Body of pancreas (tissue), 4 donors: ENCODE measurements at places on chromosomes 6 and 20. TPM values are rescaled to one million over a fixed set of nuclear protein-coding genes. Genes with fewer than 3 reads are reported as not detected.

GRCh38 chr6:111592726-111593511 lies 12.8 kb downstream of the TRAF3IP2 start:
- H3K4me1 ChIP-seq: peaks cover 36% of the 10 kb centered on the region
- no peak for DNase-seq
- H3K36me3 ChIP-seq: peaks cover 2% of the 10 kb centered on the region
- no peak overlapping the region for H3K4me3 ChIP-seq
- H3K27me3 ChIP-seq: no peaks in the 10 kb centered on the region
- H3K27ac ChIP-seq: no peak overlapping the region

Gene ACTR5
- 4.9 TPM for total RNA-seq

Gene NRSN2
- 13.8 TPM for total RNA-seq

GRCh38 chr20:61719691-61720347 lies 345.9 kb downstream of the TAF4 start:
- DNase-seq: no peak
- no peaks in the 10 kb centered on the region for H3K4me1 ChIP-seq
- H3K27ac ChIP-seq: no peak overlapping the region
- H3K36me3 ChIP-seq: no peaks in the 10 kb centered on the region
- no peaks in the 10 kb centered on the region for H3K27me3 ChIP-seq

Gene RAET1G
- not detected for total RNA-seq

Gene MOG
- not detected for total RNA-seq

Gene RHAG
- total RNA-seq: not detected

GRCh38 chr6:11804135-11804534 lies 25.5 kb upstream of the ADTRP start:
- no peaks in the 10 kb centered on the region for H3K36me3 ChIP-seq
- no peak overlapping the region for H3K4me3 ChIP-seq
- H3K27me3 ChIP-seq: no peaks in the 10 kb centered on the region

Gene BANF2
- total RNA-seq: not detected

- H3K36me3 ChIP-seq: peaks cover 2% of the 10 kb centered on the region
- H3K27ac ChIP-seq: peak overlapping the region; percentile 96
- peaks cover 64% of the 10 kb centered on the region for H3K4me1 ChIP-seq
- peak overlapping the region; percentile 40 for H3K4me3 ChIP-seq
- DNase-seq: peak; percentile 83
These were observed 724 bp downstream of the CDKN1A start for GRCh38 chr6:36679043-36679833.

DNA sequence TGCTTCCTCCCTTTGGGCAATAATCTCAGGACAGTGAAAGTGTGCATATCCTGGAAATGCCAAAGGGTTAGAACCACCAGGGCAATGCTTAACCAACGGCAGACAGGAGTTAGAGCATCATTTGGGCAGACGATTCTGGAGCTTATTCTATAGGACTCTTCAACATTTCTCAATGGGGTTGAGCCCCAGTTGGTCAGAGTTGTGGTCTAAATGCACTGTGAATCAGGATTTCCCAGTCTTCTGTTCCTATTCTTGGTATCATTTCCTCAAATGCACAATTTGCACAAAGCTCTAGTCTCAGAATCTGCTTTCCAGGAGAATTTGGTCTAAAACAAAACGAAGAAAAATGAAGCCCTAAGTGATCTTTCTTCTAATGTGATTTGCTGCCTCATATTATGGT lies 389.6 kb upstream of the JAG1 start:
- H3K4me1 ChIP-seq: no peaks in the 10 kb centered on the region
- no peak for DNase-seq

Gene TAGAP
- 0.99 TPM for total RNA-seq

DNA sequence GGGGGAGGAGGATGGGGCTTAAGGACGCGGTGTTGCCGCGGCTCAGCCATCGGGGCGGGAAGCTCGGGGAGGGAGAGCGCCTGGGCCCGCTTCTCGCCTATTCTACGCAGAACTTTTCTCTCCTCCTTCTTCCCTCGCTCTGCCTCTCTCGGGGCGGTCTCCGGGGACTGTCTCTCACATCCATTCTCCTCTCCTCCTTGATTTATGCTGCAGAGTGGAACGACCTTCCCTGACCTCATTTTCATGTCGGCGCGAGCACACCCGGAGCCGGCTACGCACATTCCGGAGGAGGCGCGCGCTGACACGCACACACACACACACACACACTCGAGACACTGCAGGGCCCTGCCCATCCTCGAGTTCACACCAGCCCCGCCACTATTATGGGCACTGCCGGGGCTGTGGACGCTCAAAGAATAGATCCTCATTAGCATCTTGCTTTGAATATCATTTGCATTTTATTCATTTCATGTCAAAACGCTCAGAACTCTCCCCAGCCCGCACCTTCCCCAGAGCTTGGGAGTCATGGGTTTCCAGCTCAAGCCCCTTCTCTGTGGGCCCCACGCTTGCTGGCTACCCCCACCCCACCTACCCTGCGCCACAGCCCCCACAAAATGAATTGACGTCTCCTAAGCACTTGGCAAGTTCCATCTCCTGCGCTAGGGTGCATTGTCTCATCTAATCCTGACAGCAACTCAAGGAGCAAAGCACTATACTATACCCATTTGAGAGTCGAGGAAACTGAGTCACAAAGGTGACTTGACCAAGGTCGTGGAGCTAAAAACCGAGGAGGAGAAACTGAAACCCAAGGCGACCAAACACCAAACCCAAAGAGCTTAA lies 36.8 kb downstream of the NCR2 start:
- no peaks in the 10 kb centered on the region for H3K27me3 ChIP-seq
- no peak overlapping the region for H3K27ac ChIP-seq
- no peaks in the 10 kb centered on the region for H3K36me3 ChIP-seq
- peaks cover 46% of the 10 kb centered on the region for H3K4me1 ChIP-seq
- no peak for DNase-seq
- no peak overlapping the region for H3K4me3 ChIP-seq

Gene GNMT
- total RNA-seq: 630 TPM

Gene BNIP5
- 0.33 TPM for total RNA-seq

DNA sequence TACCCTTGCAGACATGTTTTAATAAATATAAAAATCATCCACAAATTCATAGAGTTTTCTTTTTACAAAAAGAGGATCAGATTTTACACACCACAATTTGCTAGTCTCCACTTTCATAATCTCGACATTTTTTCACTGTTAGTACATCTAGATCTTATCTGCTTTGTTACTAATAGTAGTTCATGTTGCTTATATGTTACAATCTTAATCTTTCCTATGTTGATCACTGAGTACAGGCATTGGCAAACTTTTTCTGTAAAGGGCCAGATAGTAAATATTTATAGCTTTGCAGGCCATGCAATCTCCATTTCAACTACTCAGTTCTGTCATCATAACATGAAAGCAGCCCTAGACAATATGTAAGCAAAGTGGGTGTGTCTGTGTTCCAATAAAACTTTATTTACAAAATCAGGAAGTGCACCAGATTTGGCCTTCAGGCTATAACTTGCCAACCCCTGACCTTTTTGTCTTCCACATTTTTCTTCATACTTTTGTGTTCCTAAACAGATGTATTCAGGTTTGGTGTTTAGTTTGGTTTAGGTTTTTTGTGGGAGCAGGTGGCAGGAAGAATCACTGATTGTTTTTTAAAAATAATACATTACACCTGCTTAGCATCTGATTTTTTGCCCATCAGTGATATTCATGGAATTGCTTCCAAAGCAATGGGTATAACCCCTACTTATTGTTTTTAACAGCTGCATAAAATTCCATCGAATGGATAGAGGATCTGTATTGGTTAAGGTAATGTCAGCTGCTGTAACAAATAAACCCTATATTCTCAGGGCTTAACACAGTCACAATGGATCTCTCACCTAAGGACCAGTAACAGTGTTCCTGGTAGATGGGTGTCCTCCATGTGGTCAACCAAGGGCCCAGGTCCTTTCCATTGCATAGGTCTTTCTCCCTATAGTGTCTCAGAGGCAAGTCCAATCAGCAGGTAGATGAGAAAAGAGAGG lies 61.2 kb downstream of the EYA2 start:
- H3K27me3 ChIP-seq: no peaks in the 10 kb centered on the region
- H3K27ac ChIP-seq: no peak overlapping the region

DNA sequence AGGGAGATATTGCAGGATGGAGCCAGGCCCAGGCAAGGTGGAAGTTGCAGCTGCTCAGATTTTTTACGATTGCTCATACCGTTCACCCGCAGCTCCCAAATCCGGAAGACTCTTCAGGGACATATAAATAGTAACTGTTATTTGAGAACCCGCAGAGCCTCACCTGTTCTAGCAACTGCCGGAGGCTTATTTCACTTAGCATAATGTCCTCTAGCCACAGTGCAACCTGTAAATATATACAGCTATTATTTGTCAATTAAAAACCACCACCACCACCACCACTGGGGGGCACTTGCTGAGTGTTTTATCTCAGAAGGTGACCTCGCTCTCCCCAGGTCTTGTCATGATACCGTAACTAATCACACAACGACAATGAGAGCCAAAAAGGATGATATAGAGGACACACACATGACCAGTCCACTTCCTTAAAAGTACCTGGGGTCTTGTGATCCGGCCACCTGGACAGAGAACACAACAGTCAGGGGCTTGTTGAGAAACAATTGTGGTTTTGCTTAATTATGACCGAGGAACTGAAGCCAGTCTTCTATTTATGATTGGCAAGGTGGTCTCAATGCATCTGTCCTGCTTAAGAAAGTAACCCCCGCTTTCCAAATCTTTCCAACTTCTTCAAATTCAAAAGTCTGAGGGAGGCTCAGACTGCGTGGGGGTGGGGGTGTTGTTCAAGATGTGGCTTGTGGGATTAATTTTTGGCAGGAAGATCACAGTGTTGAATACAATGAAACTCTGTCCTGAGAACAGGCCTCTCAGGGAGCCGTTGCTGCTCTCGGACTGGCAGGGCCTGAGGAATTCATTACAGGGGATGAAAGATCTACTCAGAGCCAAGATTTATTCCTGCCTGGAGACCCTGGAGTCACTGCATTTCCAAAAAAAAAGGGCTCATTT lies 107.7 kb upstream of the PRND start:
- no peaks in the 10 kb centered on the region for H3K27me3 ChIP-seq
- H3K27ac ChIP-seq: no peak overlapping the region
- H3K4me3 ChIP-seq: no peak overlapping the region
- H3K4me1 ChIP-seq: peaks cover 4% of the 10 kb centered on the region

DNA sequence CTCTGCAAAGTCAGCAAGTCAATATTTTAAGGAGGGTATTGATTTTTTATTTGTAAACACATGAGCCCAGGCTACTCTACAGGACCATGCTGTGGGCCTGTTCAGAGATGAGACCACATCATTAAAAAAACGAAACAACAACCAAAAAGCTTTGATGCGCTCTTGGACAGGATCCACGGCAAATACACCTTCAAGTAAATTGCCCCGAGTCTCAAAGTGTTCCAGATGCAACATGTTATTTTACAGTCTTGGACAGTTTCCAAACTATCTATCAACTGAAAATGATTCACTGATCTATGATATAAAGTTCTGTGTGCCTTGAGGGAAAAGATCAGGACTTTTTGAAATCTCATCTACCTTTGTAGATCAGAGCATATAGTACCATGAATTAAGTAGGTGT lies 25.8 kb upstream of the CARMIL1 start:
- H3K4me3 ChIP-seq: no peak overlapping the region
- no peak overlapping the region for H3K27ac ChIP-seq
- H3K4me1 ChIP-seq: no peaks in the 10 kb centered on the region
- DNase-seq: no peak
- H3K36me3 ChIP-seq: no peaks in the 10 kb centered on the region
- H3K27me3 ChIP-seq: no peaks in the 10 kb centered on the region

GRCh38 chr20:2691127-2691526 lies 1.5 kb upstream of the EBF4 start:
- no peak overlapping the region for H3K4me3 ChIP-seq
- no peak for DNase-seq
- peaks cover 14% of the 10 kb centered on the region for H3K4me1 ChIP-seq
- no peaks in the 10 kb centered on the region for H3K27me3 ChIP-seq

GRCh38 chr20:33391722-33392415 lies 9.4 kb downstream of the CDK5RAP1 start:
- H3K36me3 ChIP-seq: peaks cover 7% of the 10 kb centered on the region
- no peak overlapping the region for H3K4me3 ChIP-seq
- DNase-seq: no peak
- H3K4me1 ChIP-seq: no peaks in the 10 kb centered on the region
- no peak overlapping the region for H3K27ac ChIP-seq
- no peaks in the 10 kb centered on the region for H3K27me3 ChIP-seq

GRCh38 chr6:144036064-144036834 lies 28.2 kb upstream of the PLAGL1 start:
- no peak overlapping the region for H3K4me3 ChIP-seq
- no peaks in the 10 kb centered on the region for H3K36me3 ChIP-seq
- no peaks in the 10 kb centered on the region for H3K4me1 ChIP-seq
- no peak overlapping the region for H3K27ac ChIP-seq

DNA sequence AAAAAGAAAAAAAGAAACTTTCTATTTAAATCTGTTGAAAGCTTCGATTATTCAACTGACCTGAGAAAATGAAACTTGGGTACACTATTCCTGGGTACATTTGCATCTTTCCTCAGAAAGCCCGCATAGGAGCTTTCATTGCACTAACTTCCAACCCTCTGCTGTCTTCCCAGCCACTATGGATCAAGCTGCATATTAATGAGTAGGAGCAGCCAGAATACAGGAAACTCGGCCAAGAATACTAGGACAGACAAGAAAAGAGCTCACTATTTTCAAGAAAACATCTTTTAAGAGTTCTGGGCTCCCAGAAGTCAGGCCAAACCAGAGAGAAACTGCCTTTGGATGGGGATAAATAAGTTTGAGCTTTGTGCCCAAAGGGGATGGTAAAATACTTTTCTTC lies 135.0 kb upstream of the CCDC28A start:
- H3K27ac ChIP-seq: no peak overlapping the region
- no peak overlapping the region for H3K4me3 ChIP-seq
- no peak for DNase-seq
- H3K27me3 ChIP-seq: no peaks in the 10 kb centered on the region
- no peaks in the 10 kb centered on the region for H3K36me3 ChIP-seq

Gene SRSF12
- total RNA-seq: 0.99 TPM
